ENCODE measurements at places on chromosomes 11 and 22. TPM values are rescaled to one million over a fixed set of nuclear protein-coding genes. Genes with fewer than 3 reads are reported as not detected.

The BTG4 gene
- not detected for total RNA-seq

The KDM4D gene
- total RNA-seq, result 4.8 TPM

The PAMR1 gene
- total RNA-seq, result 285 TPM

The DNAJB13 gene
- total RNA-seq, result not detected

The SWAP70 gene
- 25.5 TPM for total RNA-seq

The FAM83F gene
- total RNA-seq, result 0.09 TPM

The FXYD2 gene
- 1.7 TPM for total RNA-seq

The KLHDC7B gene
- not detected for total RNA-seq

The RAB3IL1 gene
- 1.4 TPM for total RNA-seq

The CPT1B gene
- 49.6 TPM for total RNA-seq

The RAB39A gene
- 13.2 TPM for total RNA-seq

The OR52A1 gene
- not detected for total RNA-seq

The H19 gene
- total RNA-seq, result not detected
